ENCODE measurements at places on chromosomes 1 and 21.

DNA sequence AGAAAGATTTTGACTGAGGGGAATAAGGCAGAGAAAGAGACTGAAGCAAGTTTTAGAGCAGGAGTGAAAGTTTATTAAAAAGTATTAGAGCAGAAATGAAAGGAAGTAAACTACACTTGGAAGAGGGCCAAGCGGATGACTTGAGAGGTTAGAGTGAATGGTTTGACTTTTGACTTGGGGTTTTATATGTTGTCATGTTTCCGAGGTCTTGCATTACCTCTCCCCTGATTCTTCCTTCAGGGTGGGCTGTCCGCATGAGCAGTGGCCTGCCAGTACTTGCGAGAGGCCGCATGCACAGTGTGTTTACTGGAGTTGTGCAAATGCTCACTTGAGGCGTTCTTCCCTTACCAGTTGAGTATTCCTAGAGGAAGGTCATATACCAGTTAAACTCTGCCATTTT is 13.0 kb upstream of the DENND2D start:
- DNase-seq, result no peak

- DNase-seq, result no peak
Measured at GRCh38 chr1:57258557-57259325, 165.1 kb downstream of the DAB1 start.

- DNase-seq, result no peak
Measured at GRCh38 chr1:154938604-154939399, 2.3 kb upstream of the PMVK start.

GRCh38 chr1:77524038-77524437 is 158.4 kb downstream of the ZZZ3 start:
- no peak for DNase-seq

DNA sequence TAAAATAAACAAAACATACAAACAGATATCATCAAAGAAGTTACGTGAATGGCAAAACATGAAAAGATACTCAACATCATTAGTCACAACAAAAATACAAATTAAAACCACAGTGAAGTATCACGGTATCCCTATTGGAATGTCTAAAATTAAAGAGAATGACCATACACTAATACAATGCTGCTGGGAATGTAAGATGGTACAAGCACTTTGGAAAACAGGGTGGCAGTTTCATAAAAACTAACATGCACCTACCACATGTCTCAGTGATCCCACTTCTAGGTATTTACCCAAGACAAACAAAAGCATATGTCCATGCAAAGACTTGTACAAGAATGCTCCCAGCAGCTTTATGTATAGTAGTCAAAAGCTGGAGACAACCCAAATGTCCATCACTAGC is 69.1 kb downstream of the HSF2BP start:
- DNase-seq, result no peak

GRCh38 chr21:35291973-35292627 is 243.0 kb upstream of the RUNX1 start:
- no peak for DNase-seq

- no peak for DNase-seq
Measured at GRCh38 chr21:34133392-34133791, 60.0 kb downstream of the MRPS6 start.

DNA sequence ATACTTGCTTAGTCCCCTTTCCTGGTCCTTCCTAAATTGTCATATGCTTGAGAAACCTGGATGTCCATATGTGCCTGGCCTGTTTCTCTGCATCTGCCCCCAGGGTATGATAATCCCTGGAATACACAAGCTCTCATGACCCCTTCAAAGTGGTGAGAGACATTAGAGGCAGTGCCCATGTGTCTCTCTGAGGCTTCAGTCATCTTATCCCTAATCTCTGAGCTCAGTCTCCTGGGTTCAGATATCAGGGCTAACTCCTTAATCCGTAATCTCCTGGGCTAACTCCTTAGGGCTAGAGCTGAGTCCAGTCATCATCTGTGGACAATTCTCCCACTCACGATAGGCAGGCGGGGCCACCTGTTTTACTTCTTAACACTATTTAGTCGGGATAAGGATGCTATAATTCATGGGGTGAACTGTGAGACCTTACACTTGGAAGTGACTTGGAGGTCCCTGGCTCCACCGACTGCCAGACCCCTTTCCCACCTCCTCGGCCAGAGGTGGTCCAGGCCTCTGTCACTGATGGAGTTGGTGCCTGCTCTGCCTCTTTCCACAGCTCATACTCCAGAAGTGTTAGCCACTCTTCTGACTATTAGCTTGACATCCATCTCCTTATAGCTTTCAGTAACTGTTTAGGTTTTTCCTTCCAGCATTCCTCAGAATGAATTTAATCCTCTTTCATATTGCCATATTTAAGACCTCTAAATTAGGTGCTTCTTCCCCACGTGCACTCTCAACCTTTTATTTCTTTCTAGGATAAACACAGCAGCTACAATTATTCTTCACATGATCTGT is 22.7 kb downstream of the CCN1 start:
- DNase-seq, result no peak

Measured in tongue (tissue), 3 donors.